ENCODE measurements at places on chromosomes 7 and 10.

DNA sequence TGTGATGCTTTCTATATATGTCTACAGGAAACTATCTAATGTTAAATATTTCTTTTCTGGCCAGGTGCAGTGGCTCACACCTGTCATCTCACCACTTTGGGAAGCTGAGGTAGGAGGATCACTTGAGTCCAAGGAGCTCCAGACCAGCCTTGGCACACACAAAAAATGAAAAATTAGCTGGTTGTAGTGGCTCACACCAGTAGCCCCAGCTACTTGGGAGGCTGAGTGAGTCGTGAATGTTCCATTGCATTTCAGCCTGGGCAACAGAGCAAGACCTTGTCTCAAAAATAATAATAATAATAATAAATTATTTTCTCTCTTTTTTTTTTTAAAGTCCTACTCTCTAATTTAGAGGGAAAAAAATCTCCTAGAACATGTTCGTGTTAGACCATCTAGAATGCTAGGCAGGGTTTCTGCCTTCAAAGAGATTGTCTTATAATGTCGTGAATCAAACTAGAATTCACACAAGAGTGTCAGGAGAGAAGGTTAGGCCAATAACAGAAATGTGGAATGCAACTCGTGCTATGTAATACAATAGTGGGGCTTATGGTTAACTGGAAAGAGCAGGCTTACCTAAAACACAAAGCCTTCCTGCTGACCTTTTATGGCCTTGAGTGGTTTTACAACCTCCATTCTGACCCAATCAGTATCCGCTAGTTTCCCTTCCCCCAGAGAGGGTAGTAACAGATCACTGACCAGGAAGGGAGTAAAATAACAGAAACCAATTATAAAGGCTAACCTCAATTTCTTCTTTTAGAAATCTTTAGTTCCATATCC is 46.3 kb downstream of the MYOF start:
- DNase-seq, result peak; percentile 57

- DNase-seq, result no peak
Observed at GRCh38 chr7:135913404-135913803, 63.8 kb downstream of the MTPN start.

DNA sequence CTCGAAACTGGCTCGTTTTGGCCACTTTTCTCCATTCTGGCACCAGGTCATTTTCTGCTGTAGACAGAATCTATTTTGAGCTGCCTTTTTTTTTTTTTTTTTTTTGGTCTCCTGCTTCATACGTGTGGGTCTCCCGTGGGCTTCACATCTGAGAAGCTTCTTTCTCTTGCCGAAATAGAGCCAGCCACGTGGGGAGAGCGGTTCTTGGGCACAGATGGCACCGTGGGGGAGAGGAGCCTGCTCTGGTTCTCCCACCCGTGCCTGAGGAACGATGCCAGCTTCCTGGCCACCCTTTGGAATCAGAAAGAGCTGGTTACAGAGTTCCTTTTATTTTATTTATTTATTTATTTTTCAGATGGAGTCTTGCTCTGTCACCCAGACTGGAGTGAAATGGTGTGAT is 48.7 kb upstream of the OCM2 start:
- DNase-seq, result no peak

DNA sequence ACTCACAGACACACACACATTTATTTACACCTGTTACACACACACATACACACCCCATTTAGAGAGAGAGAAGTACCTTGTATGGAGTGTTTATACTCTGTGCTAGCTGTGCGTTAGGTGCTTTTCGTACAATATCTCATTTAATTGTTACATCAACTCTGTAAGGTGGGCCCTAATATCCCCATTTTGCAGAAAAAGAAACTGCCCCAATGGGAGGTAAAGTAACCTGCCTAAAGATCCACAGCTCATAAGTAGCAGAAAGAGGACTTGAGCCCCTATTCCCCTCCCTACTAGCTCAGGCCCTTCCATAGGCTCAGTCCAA is 23.8 kb upstream of the RBM20 start:
- DNase-seq, result no peak

- DNase-seq, result no peak
Observed at GRCh38 chr10:103480521-103480920, 1.5 kb upstream of the CALHM3 start.

DNA sequence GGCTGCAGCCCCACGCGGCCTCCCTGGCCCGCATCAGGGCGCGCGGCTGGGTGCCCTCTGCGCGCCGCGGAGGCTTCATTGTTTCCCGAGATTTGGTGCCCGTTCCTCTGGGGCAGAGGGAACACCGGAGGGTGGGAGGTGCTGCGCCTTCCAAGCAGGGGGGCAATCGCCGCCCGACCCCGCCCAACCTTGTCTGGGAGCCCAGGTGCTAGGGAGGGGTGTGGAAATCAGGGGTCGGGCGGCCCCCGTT is 1.0 kb upstream of the NRP1 start:
- no peak for DNase-seq

- DNase-seq, result no peak
Observed at GRCh38 chr7:37432281-37432920, 16.3 kb downstream of the ELMO1 start.

GRCh38 chr10:32065856-32066255 is 9.6 kb upstream of the KIF5B start:
- DNase-seq, result no peak

DNA sequence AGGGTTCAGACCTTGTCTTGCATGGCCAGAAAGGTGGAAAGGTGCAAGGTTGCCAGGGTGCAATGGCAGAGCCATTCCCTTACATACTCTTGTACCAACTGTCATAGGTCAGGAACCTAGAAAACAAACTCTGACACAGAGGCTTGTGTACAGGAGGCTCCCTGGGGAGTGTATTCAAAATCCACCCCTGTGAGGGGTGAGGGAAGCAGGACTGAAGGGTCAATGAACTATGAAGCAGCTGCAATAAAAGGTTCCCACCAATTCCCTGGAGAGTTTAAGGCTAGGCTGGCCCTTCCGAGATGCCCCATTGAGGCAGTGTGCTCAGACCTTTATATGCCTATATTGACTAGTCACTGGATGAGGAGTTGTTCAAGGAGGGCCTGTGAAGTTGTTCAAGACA is 13.9 kb upstream of the CUZD1 start:
- no peak for DNase-seq

- DNase-seq, result no peak
Observed at GRCh38 chr10:70540089-70540788, 61.7 kb downstream of the PALD1 start.

DNA sequence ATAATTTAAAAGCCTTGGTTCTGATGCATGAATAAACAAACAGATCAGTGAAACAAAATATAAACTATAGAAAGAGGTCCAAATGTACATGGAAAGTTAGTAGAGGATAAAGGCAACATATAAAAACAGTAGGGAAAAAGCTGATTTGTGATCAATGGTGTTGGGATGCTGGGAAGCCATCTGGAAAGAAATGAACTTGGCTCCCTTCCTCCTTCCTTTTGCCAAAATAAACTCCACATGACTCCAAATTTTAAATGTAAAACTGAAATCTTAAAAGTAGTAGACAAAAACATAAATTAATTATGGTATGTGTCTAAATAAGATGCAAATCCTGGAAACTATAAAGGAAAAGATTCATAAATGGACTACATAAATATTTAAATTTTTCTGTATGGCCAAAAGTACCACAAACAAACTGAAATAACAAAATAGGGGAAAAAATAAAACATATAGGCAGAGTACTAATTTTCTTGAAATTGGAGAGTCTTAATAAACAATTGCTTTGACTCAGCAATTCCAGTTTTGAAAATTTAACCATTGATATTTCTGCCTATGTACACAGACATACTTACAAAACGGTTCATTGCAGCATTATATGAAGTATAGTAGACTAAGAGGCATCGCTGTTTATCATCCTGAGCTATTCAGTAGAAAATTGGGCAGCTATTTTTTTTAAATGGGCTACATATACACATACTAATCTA is 77.0 kb upstream of the TRIM24 start:
- DNase-seq, result no peak

- no peak for DNase-seq
Observed at GRCh38 chr10:50421026-50421719, 169.9 kb upstream of the ASAH2 start.

All from T47D (cell line).